ENCODE measurements at places on chromosomes 7 and 10.

GRCh38 chr7:44191171-44191570 is 1.9 kb upstream of the GCK start:
- no peak for DNase-seq

GRCh38 chr7:132066761-132067171 is 509.5 kb downstream of the PLXNA4 start:
- peak; percentile 52 for DNase-seq

- peak; percentile 44 for DNase-seq
These were observed 84.4 kb downstream of the KLF6 start for GRCh38 chr10:3700531-3701076.

DNA sequence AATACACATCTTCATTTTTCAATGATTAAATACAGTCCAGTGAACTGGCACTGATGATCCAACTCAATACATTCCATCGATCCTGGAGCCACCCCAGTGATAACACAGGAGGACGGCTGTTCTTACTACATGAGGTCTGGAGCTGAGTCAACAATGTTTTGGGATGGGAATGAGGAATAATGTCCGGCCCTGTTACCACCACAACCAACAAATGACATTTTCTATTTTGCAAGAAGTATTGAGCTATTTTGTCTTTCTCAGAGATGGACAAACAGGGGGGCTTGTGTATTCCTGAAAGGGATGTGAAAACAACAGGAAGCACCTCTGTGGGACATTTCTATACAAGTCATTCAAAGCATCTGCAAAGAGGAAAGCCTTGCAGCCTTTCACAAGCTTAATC is 249.2 kb downstream of the PARD3 start:
- DNase-seq, result no peak

DNA sequence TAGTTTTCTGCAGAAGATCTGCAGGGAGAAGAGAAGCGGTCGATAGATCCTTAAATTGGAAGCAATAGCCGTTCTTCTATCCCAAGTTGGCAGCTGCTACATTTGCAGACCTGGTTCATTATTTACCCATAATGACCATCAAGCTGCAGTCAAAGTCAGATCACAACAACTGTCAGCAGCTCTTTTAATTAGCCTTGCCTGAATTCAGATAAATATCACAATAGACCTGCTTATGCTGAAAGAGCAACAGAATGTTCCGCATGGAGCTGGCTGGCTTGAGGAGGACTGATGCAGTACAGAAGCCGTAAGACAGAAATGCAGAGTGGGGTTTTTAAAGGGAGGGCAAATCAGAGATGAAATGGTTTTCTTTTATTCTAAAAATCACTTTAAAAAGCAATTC is 109.4 kb downstream of the HIBADH start:
- no peak for DNase-seq

- DNase-seq, result no peak
These were observed 36.3 kb downstream of the PLAC9 start for GRCh38 chr10:80168679-80169380.

- no peak for DNase-seq
These were observed 16.9 kb downstream of the CAMK2G start for GRCh38 chr10:73857446-73857845.

- DNase-seq, result peak; percentile 30
These were observed 369.3 kb downstream of the CALN1 start for GRCh38 chr7:72042855-72043254.

DNA sequence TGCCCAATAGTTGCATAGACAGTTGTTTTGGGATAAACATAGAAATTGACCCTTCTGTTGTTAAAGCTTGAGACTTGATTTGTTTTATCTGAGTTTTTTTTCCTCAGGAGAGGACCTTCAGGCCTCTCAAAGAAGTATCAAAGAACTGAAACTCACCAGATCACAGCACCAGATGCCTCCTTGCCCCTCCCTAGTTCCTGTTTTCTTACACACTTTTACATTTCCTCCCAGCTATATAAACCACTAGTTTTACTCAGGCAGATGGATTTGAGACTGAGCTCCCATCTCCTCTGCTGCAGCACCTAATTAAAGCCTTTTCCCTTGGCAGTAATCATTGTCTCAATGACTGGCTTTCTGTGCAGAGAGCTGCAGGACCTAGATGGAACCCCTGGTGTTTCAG is 150.6 kb upstream of the NRG3 start:
- no peak for DNase-seq

DNA sequence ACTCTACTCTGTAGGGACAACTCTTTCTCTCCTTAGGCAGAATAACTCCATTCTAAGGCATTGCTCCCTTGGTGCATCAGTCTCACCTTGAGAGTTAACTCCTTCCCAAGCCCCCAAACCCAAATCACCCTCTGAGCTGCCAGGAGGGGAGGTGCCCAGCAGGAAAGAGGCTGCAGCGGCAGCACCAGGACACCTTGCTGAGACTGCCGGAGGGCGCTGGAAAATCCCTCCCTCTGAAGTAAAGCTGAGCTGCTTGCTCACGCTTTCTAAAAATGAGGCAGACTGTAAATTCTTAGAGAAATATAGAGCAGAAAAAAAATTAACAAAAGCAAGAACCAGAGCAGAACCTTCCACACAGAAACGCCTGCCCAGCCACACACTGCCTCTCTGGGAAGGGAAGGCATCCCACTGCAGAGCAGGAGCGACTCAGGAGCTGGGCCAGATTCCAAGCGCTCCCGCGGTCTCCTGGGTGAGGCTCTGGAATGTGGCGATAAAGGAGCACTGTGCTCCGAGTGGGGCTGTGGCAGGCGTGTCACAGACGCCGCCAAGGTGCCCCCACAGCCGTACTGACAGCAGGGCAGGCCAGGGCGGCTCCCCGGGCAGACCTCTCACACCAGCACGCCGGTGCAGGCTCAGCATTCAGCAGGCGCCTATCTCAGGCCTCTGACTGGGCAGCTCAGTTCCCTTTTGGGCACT is 202.1 kb downstream of the TNS3 start:
- DNase-seq, result peak; percentile 54

GRCh38 chr7:151793531-151793951 is 83.4 kb downstream of the PRKAG2 start:
- no peak for DNase-seq

GRCh38 chr7:155813546-155814315 is 1.5 kb upstream of the SHH start:
- DNase-seq, result no peak

DNA sequence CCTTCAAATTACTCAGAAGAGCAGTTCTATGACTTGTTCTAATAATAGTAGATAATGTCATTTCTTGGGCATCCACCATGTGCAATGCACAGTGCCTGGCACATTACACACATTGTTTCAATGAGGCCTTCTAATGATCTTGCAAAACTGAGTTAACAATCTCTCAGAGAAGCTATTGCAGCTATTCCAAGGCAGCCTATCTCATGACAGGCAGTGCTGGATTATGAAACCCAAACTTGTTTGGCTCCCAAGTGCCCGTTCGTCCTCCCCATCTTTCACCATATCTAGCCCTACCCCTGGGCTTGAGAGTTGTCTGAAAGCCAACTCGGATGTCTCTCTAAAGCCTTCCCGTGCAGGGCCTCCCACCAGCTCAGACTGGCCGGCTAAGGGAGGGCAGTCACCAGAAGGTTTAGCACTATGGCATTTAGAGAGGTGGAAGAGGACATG is 405.1 kb downstream of the PLXNA4 start:
- DNase-seq, result no peak

GRCh38 chr10:130013335-130014262 is 49.5 kb upstream of the EBF3 start:
- DNase-seq, result no peak

- DNase-seq, result no peak
These were observed 272.4 kb upstream of the SP8 start for GRCh38 chr7:21059069-21059468.

DNA sequence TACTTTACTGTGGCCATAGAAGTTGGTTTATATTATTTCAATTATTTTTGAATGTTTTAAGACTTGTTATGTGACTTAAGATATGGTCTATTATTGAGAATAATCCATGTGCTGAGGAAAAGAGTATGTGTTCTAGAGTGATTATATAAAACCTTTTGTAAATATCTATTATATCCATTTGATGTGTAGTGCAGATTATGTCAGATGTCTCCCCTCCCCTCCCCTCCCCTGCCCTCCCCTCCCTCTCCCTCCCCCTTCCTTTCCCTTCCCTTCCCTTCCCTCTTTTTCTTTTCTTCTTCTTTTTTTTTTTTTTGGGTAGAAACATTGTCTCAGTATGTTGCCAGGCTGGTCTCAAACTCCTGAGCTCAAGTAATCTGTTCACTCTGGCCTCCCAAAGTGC is 8.3 kb upstream of the CYP2C8 start:
- no peak for DNase-seq

DNA sequence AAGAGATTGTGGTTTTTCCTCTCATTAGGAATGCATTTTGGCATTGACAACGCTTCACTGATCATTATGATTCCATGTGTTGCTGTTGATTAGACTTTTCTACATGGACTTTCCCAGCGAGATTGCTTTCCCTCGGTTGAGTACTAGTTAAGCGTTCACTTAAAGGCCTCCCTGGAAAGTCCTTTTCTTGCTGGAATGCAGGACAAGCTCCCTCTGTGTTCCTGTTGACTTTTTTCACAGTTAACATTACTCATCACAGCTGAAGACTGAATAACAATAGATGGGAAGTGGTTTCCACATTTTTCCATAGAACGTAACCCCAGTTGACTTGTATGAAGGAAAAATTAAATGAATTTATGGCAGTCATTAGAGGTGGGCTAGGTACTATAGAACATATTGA is 2.6 kb upstream of the CAV1 start:
- peak; percentile 73 for DNase-seq

GRCh38 chr7:14483663-14484062 is 418.9 kb downstream of the DGKB start:
- DNase-seq, result no peak

DNA sequence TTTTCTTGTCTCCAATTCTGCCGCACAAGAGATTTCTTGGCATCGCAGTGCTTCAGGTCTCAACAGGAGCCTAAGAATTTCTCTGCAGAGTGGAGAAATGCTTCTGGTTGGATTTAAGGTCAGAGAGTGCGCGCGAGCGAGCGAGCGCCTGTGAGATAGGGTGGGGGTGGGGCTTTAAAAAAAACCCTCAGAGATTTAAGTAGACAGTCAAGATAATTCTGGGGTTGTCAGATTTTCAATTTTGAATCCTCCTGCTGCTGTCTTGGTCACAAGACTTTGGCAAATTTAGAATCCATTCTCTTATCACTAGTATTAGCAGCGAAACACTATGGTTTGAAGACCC is 49.7 kb downstream of the CPEB3 start:
- no peak for DNase-seq

GRCh38 chr10:11225935-11226334 is 208.3 kb downstream of the CELF2 start:
- no peak for DNase-seq

- DNase-seq, result no peak
These were observed 34.4 kb downstream of the ZFAND2A start for GRCh38 chr7:1125603-1125969.

GRCh38 chr10:51363415-51363814 is 289.1 kb downstream of the PRKG1 start:
- DNase-seq, result no peak

- no peak for DNase-seq
These were observed 456.2 kb downstream of the DNAJB6 start for GRCh38 chr7:157793087-157793353.

DNA sequence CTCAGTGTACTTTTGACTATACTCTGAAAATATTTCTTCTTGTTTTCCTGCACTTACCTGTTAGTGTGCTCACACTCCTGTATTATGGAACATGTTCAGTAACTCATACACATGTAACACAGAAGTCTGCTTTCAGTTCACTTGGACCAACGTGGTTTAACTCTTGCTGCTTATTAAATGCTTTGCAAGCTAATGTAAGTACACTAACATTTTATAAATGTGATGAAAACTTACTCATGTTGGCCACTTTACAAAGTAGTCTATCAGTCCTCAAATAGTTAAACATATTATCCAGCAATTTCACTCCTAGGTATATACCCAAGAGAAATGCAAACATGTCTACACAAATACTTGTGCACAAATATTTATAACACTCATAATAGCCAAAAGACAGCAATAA is 98.4 kb downstream of the UBE2H start:
- DNase-seq, result no peak

DNA sequence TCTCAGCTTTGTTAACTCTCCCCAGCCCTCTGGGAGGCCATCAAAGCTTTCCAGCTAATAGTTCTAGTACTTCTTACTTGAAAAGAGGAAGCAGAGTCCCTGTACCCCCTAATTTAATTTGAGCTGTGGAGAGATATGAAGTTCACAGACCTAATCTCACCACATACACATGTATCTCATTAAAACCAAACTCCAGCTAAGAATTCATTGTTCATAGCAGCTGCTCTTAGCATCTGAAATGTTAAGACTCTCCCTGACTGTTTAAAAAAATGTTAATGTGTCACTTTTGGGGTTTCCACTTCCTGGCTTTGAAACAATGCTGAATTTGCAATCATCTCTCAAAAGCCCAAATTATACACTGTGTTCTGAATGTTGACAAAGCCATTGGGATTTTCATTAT is 16.2 kb upstream of the MRC1 start:
- DNase-seq, result no peak

- DNase-seq, result no peak
These were observed 73.6 kb upstream of the LSM8 start for GRCh38 chr7:118110178-118110925.

DNA sequence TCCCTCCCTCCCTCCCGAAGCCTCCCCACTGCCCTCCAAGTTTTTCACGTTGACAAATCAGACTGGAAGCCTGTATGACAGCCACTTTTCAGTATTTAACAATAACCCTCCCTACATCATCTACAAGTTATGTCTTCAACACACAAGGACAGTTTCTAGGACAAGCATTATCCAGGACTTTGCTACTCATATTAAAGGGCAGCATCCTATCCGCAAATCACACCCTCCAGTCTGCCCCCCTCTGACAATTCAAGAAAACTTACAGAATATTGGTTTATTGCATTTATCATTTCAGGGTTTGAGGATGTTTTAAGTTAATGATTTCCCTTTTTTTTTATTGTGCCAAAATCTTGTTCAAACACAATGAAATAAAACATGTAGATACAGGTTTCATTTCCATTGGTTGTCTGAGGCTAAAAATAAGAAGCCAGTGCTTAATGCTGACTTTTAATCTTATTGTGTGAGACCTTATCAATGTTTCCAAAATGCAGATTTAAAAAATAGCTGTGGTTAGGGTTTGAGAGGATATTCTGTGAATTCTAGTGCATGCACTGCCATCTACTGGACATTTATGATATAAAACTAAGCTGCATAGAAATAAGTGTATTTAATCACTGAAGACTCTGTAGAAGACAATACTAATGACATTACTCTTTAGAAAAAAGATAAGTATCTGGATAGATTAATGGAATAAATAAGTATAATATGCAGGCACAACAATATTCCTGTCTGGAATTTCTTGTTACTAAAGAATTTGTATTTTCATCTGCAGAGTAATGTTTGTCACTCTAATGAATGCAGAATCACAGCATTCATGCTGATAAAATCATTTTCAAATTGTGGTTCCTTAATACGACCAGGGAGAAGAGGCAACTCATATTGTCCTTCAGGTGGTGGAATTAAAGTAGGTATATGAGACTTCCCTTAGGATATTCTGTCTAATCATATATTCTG is 64.1 kb downstream of the CAV1 start:
- DNase-seq, result peak; percentile 54

GRCh38 chr10:62653254-62653653 is 151.3 kb upstream of the ADO start:
- no peak for DNase-seq

- DNase-seq, result no peak
These were observed 30.9 kb downstream of the MRPS33 start for GRCh38 chr7:140983802-140984201.

- DNase-seq, result no peak
These were observed 498 bp upstream of the CALHM2 start for GRCh38 chr10:103452506-103453230.

All from fibroblast of skin of left quadriceps (primary cell).